ENCODE measurements at places on chromosomes 12 and 14. TPM values are rescaled to one million over a fixed set of nuclear protein-coding genes. Genes with fewer than 3 reads are reported as not detected.

GRCh38 chr12:112796067-112796466 lies 4.5 kb downstream of the RPH3A start:
- no peaks in the 10 kb centered on the region for H3K36me3 ChIP-seq
- H3K27ac ChIP-seq = no peak overlapping the region
- H3K27me3 ChIP-seq = peaks cover 33% of the 10 kb centered on the region
- DNase-seq = no peak
- no peak overlapping the region for H3K4me3 ChIP-seq

GRCh38 chr12:26627335-26627734 lies 205.7 kb downstream of the ITPR2 start:
- H3K4me3 ChIP-seq = no peak overlapping the region
- no peaks in the 10 kb centered on the region for H3K4me1 ChIP-seq
- DNase-seq = no peak
- no peak overlapping the region for H3K27ac ChIP-seq

- DNase-seq = no peak
- no peak overlapping the region for H3K4me3 ChIP-seq
- no peaks in the 10 kb centered on the region for H3K36me3 ChIP-seq
- H3K4me1 ChIP-seq = no peaks in the 10 kb centered on the region
- no peak overlapping the region for H3K27ac ChIP-seq
These were observed 96.6 kb downstream of the CFAP54 start for GRCh38 chr12:96585977-96586376.

The DHH gene
- total RNA-seq = 0.71 TPM

GRCh38 chr12:64739778-64740177 lies 19.4 kb downstream of the GNS start:
- no peak for DNase-seq
- H3K27me3 ChIP-seq = no peaks in the 10 kb centered on the region
- peaks cover 7% of the 10 kb centered on the region for H3K4me1 ChIP-seq
- no peak overlapping the region for H3K27ac ChIP-seq
- H3K4me3 ChIP-seq = no peak overlapping the region

DNA sequence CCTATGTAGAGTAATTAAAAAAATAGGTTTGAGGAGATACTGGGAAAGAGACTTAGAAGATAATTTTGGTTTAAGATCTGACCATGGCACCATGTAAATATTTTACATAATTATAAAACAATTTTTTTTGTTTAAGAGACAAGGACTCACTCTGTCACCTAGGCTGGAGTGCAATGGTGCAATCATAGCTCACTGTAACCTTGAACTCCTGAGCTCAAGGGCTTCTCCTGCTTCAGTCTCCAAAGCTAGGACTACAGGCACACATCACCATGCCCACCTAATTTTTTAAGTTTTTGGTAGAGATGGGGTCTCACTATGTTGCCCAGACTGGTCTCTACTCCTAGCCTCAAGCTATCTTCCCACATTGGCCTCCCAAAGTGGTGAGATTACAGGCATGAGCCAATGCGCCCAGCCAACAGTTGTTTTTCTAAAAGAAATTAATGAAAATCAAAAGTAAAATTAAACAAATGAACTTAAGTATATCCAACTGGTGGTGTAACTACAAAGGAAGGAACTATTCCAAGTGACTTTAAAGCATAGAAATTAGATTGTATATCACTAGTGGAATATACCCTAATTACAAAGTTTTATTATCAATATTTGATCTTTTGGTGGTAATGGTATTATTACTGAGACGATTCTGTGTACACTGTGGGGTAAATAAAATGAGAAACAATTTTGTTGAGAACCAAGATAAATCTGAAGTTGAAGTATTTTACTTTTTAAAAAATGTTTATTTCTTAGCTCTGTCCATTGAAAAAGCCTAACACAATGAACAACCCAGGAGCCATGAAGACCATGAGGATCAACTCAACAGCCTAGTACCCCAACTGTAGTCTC lies 29.1 kb downstream of the COCH start:
- no peaks in the 10 kb centered on the region for H3K4me1 ChIP-seq
- H3K27me3 ChIP-seq = no peaks in the 10 kb centered on the region
- H3K4me3 ChIP-seq = no peak overlapping the region
- no peak for DNase-seq

GRCh38 chr12:131829791-131830334 lies 1.7 kb downstream of the MMP17 start:
- H3K27ac ChIP-seq = no peak overlapping the region
- H3K36me3 ChIP-seq = no peaks in the 10 kb centered on the region
- peak overlapping the region; percentile 10 for H3K4me3 ChIP-seq
- H3K27me3 ChIP-seq = peaks cover 30% of the 10 kb centered on the region
- no peak for DNase-seq
- peaks cover 28% of the 10 kb centered on the region for H3K4me1 ChIP-seq

- DNase-seq = no peak
- H3K36me3 ChIP-seq = no peaks in the 10 kb centered on the region
- no peak overlapping the region for H3K4me3 ChIP-seq
These were observed 22.1 kb upstream of the SERPINA4 start for GRCh38 chr14:94539181-94539580.

- peak overlapping the region; percentile 93 for H3K27ac ChIP-seq
- H3K4me3 ChIP-seq = peak overlapping the region; percentile 80
These were observed 1.1 kb downstream of the PAPOLA start for GRCh38 chr14:96503306-96503679.

DNA sequence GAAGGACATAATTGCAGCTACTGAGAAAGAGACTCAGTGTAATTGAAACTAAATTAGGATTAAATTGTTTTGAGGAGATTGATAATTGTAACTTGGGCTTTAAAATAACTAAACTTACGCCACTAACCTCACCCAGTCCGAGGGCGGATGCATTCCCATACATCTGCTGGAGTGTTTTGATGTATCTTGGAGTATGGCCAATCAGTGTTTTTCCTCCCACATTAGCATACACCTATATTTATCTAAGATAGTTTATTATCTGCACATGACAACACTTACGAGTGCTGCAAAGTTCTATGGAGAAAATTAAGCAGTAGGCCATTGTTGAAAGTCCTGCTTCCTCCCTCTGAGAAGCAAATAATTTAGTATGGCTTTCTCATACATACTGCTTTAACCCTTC lies 184.7 kb upstream of the PLEKHG7 start:
- no peaks in the 10 kb centered on the region for H3K36me3 ChIP-seq
- H3K4me3 ChIP-seq = no peak overlapping the region
- no peaks in the 10 kb centered on the region for H3K27me3 ChIP-seq
- no peaks in the 10 kb centered on the region for H3K4me1 ChIP-seq
